ENCODE measurements at places on chromosomes 1 and 21.

GRCh38 chr1:210159211-210159610 is 73.4 kb upstream of the SERTAD4 start:
- no peak for DNase-seq

- no peak for DNase-seq
Observed at GRCh38 chr1:42150651-42151050, 2.6 kb upstream of the GUCA2B start.

- DNase-seq: no peak
Observed at GRCh38 chr1:201436393-201436792, 14.9 kb upstream of the TNNI1 start.

- peak; percentile 37 for DNase-seq
Observed at GRCh38 chr21:46160907-46161632, 5.7 kb upstream of the FTCD start.

DNA sequence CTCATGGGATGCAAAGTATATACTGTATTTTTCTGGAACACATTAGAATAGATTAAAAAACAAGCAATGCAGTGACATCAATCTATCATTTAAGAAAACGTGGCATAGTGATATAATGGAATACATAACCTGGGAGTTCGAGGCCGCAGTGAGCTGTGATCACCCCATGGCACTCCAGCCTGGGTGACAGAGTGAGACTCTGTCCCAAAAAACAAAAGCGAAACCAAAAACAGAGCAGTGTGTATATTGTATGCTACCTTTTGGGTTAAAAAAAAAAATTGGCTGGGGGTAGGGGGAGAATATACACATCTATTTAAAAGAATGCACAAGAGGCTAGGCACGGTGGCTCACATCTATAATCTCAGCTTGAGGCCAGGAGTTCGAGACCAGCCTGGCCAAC is 13.5 kb downstream of the SLC2A1 start:
- DNase-seq: no peak

DNA sequence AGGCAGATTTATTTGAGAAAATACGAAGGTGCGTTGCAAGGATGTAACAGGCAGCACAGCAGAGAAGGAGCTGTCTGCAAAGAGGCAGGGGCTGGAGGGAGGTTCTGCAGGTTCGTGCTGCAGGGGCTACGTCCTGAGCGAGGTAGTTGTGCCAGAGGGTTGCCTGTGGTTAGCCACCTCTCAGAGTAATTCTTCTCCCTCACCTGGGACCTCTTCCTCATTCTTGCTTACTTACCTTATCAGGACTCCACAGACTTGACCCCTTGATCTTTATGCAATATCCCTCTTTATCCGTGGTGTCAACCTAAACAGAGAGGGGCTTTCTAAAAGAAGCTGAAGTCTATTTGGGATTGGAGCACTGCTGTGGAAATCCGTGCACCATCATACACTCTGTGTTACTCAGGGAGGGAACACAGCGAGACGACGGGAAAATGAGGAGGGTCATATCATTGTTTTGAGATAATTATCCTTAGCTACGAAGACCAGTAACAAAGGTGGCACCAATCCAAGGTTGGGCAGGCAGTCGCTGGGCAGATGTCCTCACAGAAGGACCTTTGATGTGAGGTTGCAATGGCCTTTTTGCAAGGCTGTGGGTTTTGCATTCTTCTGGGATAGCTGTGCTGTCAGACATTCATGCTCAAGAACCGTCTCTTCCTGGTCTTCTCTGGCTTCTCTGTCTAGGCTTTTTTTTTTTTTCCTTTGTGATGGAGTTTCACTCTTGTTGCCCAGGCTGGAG is 82.8 kb downstream of the WDR4 start:
- no peak for DNase-seq

- no peak for DNase-seq
Observed at GRCh38 chr1:64472805-64473204, 2.9 kb downstream of the CACHD1 start.

DNA sequence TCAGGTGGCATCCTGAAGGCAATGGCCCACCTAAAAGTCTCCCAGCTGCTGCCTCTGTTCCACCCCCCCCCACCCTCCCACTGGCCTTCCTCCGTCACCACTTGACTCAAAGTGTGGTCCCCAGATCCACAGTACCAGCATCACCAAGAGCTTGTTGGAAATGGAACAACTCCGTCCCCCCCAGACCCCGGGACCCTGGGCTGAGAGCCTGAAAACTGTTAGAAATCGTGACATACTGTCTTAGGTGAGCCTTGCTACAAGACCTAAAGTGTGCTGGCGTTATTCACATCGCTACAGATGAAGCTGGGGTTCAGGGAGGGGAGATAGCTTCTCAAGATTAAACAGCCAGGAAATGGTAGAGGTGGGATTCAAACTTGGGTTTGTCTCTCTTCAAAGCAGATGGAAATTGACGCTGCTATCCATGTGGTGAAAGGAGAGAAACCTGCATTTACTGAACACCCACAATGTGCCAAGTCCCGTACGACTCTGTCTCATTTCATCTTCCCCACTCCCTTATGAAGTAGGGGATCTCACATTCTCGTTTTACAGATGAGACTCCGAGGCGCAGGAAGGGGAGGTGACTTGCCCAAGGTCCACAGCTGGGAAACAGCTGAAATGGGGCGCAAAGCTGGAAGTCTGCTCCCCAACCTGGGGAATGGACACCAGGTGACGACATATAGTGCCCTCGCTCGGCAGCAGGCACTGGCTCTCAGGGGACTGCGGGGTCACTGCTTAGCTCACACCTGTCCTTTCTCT is 52.8 kb upstream of the IFFO2 start:
- DNase-seq: no peak

GRCh38 chr1:76070538-76070937 is 4.0 kb upstream of the ST6GALNAC3 start:
- no peak for DNase-seq

GRCh38 chr21:41817228-41817627 is 50.4 kb upstream of the RIPK4 start:
- no peak for DNase-seq

DNA sequence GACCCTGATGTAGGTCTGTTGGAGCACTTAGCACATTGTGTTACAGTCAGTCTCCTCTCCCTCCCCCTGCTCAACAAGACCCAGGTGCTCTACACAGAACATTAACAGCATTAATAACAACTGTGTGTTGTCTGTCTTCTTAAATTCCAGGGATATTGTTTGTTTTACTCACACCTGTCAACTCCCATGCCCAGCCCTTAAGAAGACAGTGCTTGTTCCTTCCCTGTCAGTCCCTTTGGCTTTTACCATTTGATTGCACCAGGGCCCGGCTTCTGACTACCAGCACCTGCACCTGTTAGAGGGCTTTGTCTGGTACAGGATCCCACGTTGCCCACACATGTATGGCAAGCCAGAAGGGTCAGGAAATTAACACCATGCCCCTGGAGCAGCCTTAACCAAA is 11.7 kb downstream of the RIMKLA start:
- no peak for DNase-seq

- DNase-seq: no peak
Observed at GRCh38 chr21:38937286-38937790, 131.6 kb downstream of the ETS2 start.

GRCh38 chr1:38062361-38063288 is 16.0 kb upstream of the POU3F1 start:
- no peak for DNase-seq

GRCh38 chr1:161330346-161330745 is 16.2 kb downstream of the SDHC start:
- no peak for DNase-seq

- no peak for DNase-seq
Observed at GRCh38 chr1:206575165-206575893, 36.9 kb downstream of the EIF2D start.

- DNase-seq: peak; percentile 59
Observed at GRCh38 chr1:3771108-3772026, 1.2 kb upstream of the SMIM1 start.

Measured in ecto neural progenitor cell (in vitro differentiated cells).